ENCODE measurements at places on chromosomes 5 and 9.

GRCh38 chr5:156386976-156387375 lies 60.0 kb downstream of the SGCD start:
- no peak for DNase-seq

GRCh38 chr9:126057121-126057825 lies 269.4 kb upstream of the MVB12B start:
- DNase-seq = no peak

DNA sequence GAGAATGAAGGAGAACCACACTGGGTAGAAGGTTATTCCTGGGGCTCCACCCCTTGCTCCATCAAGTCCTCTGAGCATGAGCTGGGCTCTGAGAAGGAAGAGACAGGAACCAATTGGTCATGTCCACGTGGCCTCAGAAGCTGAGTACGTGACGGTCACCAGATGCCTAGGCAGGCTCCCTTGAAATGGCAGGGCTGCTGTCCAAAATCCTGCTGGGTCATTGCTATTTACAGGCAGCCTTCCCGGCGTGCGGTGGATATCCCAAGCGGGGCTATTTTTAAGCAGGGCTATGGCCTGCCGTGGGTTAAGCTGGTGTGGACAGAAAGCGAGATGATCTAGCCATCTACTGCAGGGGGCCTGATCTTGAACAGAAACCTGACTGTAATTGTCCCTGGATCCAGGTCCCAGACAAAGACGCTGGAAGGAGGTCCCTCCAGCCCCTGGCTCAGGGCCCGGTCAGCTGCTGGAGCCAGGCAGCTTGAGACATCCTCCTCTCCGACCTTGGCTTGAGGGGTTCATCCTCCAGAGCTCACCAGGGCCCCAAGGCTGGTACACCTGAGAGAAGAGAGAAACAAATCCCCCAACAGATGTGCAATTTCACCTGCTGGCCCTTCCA lies 550 bp upstream of the CKMT2 start:
- peak; percentile 60 for DNase-seq

DNA sequence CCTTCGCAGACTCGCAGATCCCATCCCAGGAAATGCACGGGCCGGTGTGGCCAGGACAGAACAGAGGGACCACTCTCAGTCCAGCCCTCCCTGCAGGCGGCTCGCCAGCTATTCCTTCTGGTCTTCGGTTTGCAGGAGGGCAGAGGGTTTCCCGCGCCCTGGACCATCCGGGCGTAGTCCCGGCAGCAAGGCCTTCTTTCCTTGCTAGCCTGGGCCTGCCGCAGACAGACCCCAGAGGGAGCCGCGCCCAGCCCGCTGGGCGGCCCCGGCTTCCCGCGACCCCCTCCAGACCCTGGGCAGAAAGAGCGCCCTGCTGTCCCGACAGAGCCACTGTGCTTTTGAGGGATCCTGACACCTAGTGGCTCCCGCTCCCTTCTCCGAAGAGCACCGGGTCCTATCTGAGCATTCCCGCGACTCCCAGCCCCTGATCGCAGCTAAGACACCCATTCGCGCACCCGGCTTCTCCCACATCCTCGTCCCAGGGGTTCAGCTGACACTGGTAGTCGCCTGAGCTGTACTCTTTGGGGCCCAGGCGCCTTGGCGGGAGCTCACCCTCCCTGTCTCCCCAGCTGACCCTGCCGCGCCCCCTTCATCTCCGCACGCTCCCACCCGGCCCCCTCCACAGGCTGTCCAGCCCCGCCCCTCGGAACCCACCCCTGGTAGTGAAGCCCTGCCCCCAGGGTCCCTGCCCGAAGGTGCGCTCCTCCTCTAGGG lies 1.1 kb downstream of the CFAP90 start:
- DNase-seq = peak; percentile 52

DNA sequence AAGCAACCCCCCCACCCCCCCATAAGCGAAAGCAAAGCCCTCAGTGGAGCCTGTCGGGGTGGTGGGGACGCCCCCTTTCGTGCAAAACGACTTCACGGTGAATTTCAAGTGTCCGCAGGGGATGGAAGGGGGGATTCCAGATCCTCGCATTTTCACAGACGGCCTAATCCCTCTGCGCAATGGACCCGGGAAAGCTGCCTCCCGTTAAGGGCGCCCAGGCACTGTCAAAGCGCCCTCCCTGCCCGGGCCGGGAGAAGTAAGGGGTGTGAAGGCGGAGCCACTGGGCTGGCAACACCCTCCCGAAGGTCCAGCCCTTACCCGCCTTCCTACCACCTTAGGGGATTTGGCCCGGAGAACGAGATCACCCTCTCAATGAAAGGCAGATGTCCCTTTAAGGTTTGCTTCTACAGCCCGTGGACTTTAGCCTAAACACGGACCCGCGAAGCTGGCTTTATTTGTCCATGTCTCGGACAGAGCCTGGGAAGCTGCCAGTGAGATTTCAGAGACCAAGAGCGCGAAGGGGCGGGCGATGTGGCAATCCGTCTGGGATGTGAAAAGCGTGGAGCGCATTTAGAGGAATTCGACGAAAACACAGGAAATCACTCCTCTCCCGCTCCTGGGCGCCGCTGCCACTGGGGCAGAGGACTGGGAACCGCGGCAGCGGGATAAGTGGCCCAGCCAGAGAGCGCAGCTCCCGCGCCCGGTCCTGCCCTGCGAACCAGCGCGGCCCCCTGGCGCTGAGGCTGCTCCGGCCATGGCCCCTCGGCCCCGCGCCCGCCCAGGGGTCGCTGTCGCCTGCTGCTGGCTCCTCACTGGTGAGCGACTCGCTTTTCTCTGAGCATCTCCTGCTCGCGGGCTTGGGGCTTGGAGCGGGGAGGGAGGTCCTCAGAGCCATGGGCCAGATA lies at the start of the genes ITGA1 and PELO:
Gene ITGA1, plus strand, starts transcription at position 317 of the 905 bp plus-strand sequence. Its CDS starts 438 bp downstream, at position 755.
Gene PELO, plus strand, starts transcription at position 317 of the 905 bp plus-strand sequence. CDS start 12,479 bp downstream, outside the sequence.
- peak; percentile 79 for DNase-seq

DNA sequence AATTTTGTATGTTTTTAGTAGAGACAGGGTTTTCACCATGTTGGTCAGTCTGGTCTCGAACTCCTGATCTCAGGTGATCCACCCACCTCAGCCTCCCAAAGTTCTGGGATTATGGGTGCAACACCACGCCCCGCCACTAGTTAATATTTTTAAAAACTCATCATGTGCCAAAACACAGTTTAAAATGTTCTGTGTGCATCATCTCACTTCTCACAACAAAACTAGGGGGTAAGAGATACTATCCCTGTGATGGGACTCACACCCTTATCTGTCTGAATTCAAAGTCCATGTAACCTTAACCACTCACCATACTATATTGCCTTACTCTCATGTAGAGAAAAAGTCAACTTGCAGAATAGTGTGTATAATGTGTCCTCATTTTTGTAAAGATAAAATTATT lies 2.6 kb downstream of the PKD2L2 start:
- DNase-seq = no peak

DNA sequence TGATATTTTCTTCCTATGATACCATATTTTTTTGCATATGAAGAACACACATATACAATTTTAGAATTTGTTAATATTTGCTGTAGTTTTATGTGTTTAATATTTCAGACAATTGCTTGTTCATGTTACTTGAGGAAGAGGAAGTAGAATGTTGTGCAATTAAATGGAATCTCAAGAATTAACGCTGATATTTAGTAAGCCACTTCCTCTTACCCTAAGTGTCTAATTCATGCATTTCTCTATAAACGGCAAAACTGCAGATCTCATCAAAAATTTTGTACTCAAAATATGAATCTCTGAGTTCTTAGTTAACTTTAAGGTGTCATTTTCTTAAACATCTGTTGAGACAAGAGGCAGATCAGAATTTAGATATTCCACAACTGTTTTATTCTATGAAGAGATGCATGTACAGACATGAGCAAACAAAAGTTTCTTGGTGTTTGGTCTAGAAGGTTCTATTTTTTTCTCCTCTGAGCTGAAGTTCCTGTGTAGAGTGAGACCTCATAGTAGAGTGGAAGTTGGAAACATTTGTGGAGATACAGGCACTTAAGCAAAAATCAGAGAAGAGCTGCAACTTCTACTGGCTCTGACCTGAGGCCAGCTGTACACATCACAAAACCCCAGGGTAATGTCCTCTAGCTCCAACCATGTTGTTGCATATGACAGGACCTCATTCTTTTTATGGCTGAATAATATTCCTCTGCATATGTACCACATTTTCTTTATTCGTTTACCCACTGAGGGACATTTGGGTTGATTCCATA lies 16.6 kb upstream of the TGFBI start:
- no peak for DNase-seq

GRCh38 chr9:14992516-14992915 lies 82.3 kb upstream of the FREM1 start:
- DNase-seq = no peak

DNA sequence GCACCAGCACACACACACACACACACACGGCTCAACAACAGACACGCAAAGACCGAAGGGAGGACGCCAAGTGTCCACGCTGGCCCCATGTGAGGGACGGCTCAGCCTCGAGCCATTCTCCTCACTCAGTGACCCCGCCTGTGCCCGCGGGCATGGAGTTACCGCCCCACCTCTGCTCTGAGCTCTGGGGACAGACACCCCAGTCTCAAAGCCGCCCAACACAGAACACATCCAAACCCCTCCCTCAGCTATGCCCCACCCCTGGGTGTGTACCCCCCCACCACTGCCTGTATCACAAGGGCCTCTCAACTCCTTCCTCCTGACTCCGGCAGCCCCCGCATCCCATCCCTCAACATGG lies 81.2 kb downstream of the CAMSAP1 start:
- no peak for DNase-seq

DNA sequence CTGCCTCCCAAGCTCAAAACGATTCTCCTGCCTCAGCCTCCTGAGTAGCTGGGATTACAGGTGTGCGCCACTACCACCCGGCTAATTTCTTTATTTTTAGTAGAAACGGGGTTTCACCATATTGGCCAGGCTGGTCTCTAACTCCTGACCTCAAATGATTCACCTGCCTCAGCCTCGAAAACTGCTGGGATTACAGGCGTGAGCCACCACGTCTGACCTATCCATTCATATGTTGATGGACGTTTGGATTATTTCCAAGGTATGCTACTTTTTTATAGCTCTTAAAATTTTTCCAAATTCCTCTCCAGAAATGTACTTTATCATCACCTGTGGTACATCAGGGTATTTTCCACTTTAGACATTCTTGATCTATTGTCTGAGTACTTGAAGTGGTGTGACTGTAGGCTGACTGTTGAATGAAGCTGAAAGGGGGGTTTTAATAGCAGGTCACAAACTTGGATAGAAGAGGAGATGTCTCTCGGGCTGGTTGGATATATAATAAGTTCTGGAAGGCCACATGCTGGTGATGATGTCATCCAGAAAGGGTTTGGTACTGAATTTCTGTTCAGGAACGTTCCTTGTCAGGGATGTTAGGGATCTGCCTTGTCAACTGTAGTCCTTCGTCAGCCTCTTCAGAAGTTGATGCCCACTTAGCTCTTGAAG lies 7.4 kb downstream of the CTNNA1 start:
- no peak for DNase-seq

DNA sequence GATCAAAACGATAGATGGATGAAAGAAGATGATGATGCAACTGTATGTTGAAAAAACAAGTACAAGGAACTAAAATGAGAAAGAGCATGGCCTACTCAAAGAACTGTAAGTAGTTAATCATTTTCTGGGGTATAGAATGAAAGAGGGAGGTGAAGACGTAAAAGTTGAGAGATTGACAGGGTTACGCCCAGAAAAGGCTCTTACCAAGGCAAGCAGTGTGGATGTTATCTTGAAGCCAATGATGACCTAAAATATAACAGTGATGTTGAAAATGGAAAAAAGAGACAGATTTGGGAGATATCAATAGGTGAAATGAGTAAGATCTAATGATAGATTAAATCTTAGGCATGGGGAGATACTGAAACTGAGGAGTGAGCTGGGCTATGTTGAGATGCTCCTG lies 80.4 kb upstream of the GNAQ start:
- DNase-seq = no peak

DNA sequence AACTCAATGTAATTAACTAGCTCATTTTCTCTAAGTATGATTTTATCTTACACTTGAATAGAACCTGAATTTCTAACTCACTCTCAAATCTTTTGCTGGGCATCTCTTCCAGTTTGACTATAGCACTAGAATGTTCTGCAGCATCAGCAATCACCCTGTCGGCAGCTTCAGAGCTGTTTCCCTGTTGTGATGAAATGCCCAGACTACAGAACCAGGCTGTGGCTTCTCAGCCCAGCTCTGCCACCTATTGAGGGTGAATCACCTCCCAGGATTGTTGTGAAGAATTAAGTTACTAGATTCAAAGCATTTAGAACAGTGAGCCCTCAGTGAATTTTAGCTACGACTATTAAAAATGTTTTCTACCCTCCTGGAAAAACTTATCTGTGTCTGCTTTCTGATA lies 90.4 kb upstream of the ANKRD55 start:
- DNase-seq = no peak

DNA sequence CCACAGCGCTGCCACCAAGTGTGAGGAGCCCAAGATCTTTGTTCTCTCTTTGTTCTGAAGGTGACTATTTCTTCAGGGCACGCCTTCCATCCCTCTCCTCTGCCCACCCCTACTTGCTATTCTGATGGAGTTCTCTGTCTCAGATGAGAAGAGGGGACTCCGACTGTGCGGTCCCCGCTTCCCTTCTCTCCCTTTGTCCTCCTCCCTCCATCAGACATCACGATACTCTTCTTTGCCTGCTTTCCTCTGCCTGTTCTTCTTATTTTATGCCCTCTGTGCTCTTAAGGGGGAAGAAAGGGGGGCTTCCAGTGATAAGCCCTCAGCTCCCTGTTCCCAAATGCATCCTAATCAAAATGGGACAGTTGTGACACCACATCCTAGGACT lies 307.8 kb downstream of the RAB3C start:
- no peak for DNase-seq

- DNase-seq = no peak
These were observed 2.9 kb upstream of the ARHGEF28 start for GRCh38 chr5:73623060-73623459.

DNA sequence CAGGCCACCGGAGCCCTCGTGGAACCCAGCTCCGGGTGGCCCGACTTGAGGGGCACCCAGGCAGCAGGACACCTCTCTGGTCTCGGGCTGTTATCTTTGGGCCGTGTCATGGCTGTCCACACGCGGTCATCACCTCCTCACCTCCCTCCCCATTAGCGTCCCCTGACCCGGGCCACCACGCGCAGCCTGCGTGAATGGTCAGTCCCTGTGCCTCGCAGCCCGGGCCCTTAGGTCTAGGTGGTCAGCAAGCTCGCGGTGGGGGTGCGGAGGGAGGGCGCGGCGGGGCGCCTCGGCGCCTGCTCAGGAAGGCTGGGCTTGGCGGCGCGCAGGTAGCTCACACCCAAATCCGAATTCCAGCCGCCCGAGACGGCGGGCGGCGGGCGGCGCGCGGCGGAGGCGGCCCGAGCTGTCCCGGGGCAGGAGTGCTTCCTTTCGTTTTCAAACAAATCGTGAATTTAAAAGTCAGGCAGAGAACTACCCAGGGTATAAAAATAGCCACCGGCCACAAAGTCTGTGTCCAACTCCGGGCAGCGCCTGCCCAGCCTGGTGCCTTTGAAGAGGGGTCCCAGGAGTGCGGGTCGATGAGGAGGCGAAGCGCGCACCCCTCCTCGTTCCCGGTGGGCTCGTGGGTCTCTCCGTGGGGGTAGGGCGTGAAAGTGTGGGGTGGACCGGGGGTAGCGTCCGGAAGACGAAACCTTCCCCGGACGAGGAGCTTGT lies 1.0 kb upstream of the RXRA start:
- DNase-seq = peak; percentile 75

GRCh38 chr5:22056601-22057000 lies 796.5 kb downstream of the CDH12 start:
- DNase-seq = no peak
